ENCODE measurements at places on chromosomes 12 and 14.

- DNase-seq, result no peak
Observed at GRCh38 chr12:57797933-57798332, 15.3 kb downstream of the TSFM start.

- no peak for DNase-seq
Observed at GRCh38 chr12:126346087-126346486, 1280.9 kb downstream of the AACS start.

DNA sequence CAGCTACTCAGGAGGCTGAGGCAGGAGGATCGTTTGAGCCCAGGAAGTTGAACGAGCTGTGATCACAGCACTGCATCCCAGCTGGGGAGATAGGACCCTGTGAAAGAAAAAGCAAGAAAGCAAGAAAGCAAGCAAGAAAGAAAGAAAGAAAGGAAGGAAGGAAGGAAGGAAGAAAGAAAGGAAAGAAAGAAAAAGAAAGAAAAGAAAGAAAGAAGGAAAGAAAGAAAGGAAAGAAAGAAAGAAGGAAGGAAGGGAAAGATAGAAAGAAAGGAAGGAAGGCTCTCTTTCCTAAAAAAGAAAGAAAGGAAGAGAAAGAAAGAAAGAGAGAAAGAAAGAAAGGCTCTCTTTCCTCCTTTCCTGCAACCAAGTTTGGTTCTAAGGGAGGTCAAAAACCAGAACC lies 380.3 kb downstream of the PCNX1 start:
- DNase-seq, result no peak

- no peak for DNase-seq
Observed at GRCh38 chr14:95185033-95185766, 27.9 kb upstream of the DICER1 start.

DNA sequence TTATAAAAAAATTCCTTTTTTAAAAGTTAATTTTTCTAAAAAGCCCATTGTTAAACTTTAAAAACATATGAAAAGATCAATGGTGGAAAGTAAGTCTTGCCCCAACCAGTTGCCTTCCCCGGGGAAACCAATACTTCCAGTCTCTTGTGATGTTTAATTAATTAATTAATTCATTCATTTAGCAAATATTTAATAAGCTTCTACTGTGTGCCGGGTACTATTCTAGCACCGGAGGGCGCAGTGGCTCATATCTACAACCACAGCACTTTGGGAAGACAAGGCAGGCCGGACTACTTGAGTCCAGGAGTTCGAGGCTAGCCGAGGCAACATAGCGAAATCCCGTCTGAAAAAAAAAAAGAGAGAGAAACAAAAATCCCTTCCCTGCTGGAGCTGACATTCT lies 87.4 kb downstream of the HECTD4 start:
- no peak for DNase-seq

DNA sequence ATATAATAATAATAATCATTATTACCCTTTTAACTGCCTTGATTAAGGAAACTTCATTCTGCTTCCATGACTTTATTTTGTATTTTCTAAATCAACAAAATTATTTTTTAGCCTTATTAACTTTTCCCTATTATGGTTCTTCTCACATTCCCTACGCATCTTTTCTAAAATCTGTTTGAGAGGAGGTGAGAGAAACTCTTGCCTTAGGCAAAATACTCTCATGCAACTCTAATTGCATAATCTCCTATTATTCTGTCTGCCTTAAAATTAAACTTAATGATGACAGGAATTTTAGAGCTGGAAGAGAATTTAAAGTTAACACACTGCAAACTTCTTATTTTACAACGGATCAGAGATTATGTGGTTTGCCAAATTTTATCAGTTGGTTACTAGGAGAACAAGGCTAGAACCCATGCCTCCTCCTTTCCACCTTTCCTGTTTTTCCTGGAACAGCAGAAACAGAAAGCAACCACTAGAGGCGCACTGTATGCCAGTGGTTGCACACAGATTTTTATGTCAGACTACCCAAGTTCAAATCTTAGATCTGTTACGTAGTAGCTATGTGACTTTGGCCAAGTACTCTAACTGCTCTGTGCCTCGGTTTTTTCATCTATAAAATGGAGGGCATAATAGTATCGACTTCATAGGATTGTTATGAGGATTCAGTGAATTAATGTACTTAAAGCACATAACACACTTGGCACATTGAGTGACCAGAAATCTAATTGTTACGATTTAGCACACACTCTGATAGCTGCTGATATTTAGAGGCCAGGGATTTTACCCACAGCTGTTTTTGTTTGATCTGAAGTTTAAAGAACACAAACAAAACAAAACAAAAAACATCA lies 4.3 kb upstream of the BRMS1L start:
- DNase-seq, result no peak

- DNase-seq, result no peak
Observed at GRCh38 chr12:104689635-104690034, 232.9 kb downstream of the CHST11 start.

GRCh38 chr12:69511469-69512267 lies 41.5 kb downstream of the FRS2 start:
- DNase-seq, result no peak

DNA sequence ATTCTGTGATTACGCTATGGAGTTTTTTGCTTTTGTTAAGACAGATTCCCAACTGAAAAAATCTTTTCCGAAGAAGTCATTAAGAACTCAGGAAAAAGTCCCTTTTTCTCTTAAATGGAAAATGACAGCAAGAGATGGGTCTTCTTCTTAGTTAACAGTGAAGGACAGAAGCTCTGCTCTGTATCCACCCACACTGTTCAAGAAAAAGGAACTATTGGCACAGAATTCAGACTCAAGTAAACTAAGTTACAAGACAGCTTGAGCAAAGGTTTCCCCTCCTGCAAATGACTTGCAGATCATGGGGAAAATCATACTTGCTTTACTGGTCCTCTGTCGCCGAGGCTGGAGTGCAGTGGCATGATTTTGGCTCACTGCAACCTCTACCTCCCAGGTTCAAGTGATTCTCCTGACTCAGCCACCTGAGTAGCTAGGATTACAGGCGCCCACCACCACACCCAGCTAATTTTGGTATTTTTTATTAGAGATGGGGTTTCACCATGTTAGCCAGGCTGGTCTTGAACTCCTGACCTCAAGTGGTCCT lies 137.1 kb upstream of the AEBP2 start:
- DNase-seq, result no peak

DNA sequence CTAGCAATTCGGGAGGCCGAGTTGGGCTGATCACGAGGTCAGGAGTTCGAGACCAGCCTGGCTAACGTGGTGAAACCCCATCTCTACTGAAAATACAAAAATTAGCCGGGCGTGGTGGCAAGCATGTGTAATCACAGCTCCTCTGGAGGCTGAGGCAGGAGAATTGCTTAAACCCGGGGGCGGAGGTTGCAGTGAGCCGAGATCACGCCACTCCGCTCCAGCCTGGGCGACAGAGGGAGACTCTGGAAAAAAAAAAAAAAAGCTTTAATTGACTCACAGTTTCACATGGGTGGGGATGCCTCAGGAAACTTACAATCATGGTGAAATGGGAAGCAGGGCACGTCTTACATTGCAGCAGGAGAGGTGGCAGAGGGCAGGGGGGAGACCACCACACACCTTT lies 30.6 kb upstream of the SLC2A3 start:
- DNase-seq, result no peak

DNA sequence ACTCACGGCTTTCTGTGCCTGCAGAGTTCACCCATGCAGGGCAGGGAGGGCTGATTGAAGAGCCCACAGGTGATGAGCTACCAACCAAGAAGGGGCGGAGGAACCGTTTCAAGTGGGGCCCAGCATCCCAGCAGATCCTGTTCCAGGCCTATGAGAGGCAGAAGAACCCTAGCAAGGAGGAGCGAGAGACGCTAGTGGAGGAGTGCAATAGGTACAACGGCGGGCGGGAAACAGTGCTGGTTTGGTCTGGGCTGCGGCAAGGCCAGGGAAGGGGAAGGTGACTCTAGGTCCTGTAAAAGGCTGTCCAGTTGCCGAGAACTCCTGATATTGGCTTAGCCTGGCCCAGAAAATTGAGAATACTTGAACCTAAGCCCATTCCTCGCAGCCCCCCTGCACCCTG lies 15.2 kb downstream of the HNF1A start:
- no peak for DNase-seq

DNA sequence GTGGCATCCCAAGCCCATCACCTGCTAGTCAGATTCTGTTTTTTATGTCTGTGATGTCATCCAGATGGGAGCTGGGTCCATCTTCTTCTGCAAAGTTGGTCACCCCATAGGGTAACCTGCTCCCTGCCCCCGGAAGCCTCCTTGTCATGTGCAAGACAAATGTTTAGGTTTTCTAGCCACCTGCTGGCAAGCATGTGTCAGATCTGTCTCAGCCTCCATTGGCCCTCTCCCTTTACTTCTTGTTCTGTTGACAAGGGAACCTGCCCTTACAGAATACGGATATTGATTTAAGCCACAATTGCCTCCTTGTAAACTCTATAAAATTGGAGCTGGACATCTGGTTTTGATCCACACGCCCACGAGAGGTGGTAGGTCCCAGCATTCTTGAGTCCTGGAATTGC lies 7.5 kb downstream of the NTF3 start:
- DNase-seq, result no peak
